ENCODE measurements at places on chromosomes 3 and 15. TPM values are rescaled to one million over a fixed set of nuclear protein-coding genes. Genes with fewer than 3 reads are reported as not detected.
A peak's percentile ranks its signal among the peaks of the same experiment; 100 is the strongest.

- DNase-seq: no peak
Observed at GRCh38 chr3:112508860-112509259, 9.6 kb upstream of the BTLA start.

The SAMD7 gene
- polyA plus RNA-seq: not detected

DNA sequence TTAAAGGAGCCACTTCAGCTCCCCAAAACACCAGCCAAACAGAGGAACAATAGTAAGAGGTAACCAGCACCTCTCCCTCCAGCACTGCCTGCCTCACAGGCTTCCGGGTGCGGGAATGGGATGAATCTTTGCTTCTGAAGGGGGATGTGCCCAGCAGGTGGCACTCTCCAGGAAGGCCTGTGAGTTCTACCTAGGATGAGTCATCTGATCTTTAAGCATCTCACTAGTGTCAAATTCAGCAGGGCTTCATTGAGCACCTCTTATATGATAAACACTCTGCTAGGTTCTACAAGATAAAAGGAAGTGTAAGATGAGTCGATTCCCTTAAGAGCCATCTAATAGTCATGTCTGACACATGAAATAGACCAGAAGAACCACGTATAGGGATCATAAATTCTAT, 237.4 kb upstream of the UMPS start:
- no peak for DNase-seq

- DNase-seq: no peak
Observed at GRCh38 chr3:55678546-55679216, 191.6 kb upstream of the WNT5A start.

DNA sequence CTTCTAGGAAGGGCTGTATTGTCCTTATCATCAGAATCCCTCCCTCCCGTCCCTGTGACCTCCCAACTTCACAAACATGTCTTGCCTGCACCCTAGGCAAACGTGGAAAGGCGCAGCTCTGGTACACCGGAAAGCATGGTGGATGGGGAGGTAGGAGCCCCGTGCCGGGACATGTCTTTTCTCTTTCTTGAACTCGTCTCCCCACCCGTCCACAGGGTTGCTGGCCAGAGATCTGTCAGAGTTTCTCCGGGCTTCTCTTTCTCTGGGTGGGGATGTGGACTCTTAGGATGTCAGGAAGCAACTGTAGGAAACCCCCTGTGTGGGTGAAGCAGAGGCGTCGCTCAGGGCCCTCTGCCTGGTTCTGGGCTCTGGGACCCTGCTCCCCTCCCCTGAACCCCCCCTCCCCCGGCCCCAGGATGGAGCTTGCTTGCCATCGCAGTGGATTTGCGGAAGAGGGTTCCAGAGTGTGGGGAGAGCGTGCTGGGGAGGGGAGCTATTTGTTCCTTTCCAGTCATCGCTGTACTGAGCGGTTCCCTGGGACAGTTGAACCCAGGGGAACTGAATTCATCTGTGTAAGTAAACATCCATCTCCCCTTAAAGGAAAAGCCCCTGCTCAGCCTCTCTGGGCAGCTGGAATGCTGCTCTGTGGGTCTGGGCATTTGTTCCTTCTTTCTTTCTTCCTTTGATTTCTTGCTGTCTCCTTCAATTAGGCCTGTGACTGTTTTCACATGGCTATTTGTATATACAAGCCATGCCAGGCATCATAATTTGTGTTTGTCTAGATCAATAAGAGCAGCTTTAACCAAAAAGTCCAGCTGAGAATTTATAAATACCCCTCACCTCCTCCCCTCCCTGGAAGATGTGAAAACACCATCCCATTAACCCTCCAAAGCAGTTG, 72.8 kb downstream of the SMAD3 start:
- DNase-seq: no peak

The SLC22A14 gene
- polyA plus RNA-seq: not detected

- DNase-seq: no peak
Observed at GRCh38 chr3:42164656-42165055, 73.5 kb downstream of the TRAK1 start.

- DNase-seq: no peak
Observed at GRCh38 chr3:153679714-153680113, 441.5 kb upstream of the ARHGEF26 start.

The RPP25 gene
- 8.9 TPM for polyA plus RNA-seq

- no peak for DNase-seq
Observed at GRCh38 chr15:25863111-25863967, at the start of gene ATP10A. ATP10A (minus strand) TSS chr15:25863327; CDS start chr15:25863096, 231 bp downstream.

The PRRT3 gene
- polyA plus RNA-seq: 8.6 TPM

DNA sequence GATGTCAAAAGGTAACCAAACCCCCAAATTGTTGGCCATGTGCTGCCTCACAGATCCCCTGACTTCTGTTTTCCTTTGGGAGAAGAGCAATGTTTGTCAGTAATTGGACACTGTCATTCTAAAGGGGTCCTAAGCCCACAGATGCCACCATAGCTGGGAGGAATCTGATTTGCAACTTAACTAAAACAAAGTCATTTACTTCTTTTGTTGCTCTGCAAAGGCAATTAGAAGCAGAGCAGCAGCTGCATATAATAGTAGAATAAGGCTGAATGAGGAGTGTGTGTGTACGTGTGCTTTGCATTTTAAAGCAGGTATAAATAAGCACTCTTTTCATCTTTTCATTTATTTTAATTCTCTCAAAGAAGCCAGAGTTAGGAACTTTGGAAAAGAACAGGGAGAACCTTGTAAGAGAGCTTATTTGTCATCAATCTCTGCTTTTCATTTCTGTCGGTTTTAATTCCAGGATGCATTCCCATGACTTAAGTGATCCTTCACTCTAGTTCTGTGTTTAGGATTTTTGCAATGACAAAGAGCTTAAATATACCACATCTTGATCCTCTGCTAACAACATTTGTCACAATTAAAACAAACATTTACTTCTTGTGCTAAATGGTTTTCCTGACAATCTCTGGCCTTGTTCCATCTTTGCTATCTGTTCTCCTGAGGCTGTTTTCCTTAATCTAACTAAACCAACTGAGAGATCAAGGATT, 530.2 kb upstream of the CBLB start:
- DNase-seq: no peak

DNA sequence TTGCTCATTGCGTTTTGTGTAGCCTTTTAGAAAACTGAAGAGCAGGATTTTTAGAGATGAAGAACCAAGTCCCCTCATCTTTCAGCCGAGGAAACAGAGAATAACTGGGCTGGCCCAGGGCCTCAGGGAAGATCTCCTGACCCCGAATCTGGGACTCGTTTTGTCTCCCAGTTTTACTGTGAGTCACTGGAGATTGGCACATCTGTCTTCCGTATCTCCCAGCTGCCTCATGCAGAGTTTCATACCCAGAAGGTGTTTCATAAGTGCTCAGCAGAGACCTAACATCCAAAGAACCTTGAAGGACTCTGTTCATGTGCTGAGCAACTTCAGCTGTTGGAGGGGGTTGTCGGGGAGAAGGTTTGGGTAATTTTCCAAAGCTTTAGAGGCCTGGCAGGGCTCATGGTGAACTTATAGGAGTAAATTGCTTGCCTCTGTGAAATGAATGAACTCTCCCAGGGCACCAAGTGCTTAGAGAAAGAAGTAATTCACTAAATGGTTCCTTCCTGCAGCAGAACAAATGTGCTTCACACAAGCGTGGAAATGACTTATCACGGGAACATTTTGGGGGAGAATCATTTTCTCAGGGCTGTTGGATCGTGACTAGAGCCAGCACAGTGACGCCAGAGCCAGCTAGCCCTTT, 121.4 kb downstream of the FAM43A start:
- DNase-seq: no peak

GRCh38 chr15:65952391-65953053, 83.2 kb downstream of the RAB11A start:
- DNase-seq: no peak

DNA sequence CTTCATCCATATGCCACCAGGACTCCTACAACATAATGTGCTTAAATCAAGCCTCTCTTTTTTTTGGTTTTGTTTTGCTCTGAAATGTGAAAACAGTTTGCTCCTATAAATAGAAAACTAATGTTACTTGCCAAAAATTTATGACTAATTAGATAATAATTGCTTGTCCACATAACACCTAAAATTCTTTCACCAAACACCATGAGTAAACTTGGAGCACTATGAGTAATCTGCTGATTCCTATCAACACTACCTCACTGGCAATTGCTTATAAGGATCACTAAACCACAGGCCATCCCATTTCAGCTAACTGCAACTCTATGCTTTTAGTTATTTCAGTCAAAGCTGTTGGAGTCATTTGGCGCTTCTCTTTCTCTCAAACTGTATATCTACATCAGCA, 252.7 kb downstream of the EPHA3 start:
- no peak for DNase-seq

- no peak for DNase-seq
Observed at GRCh38 chr15:49747340-49747739, 126.5 kb downstream of the DTWD1 start.

- no peak for DNase-seq
Observed at GRCh38 chr3:125000661-125001060, 55.1 kb downstream of the HEG1 start.

GRCh38 chr3:16309558-16309957, 44.5 kb downstream of the OXNAD1 start:
- peak; percentile 77 for DNase-seq
